ENCODE measurements at places on chromosomes 5 and 9.

- DNase-seq = no peak
These were observed 681 bp upstream of the CHSY3 start for GRCh38 chr5:129903466-129904101.

DNA sequence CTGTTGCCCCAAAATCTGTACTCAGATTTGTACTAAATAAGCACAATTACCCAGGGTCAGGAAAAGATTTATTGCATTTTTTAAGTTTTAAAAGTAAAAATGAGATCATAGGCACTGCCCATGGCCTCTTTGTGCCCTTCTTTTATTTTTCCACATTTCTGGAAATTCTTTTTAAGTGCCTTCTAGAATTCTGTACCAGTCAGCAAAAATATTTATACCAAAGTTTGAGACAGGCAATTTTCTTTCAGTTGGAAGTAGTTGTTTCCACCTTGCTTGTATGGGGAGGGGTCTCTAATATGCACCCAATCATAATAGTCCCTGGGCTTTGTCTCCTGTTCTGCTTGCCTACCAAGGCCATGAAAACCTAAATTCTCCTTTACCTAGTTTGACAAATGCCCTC is 5.6 kb upstream of the RNF20 start:
- no peak for DNase-seq

GRCh38 chr5:94908889-94909480 is 290.5 kb downstream of the SLF1 start:
- no peak for DNase-seq

DNA sequence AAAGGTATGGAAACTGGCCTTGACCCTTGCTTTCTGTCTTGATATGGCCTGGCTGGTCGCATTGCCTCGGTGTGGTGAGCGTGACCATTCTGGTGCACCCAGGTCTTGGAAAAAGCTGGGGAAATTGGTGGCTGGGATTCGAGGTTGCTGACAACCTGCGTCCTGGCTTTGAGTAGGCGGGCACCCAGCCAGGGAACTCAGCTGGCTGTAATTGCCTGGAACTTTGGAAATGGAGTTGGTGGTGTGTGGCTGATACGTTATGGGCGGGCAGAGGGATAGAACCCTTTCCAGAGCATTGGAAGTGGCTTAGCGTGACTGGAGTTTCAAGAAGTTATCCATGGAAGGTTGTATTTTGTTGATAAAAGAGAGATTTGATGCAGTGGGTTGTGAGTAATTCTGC is 35.2 kb downstream of the KCNMB1 start:
- DNase-seq = no peak
